ENCODE measurements at places on chromosomes 1 and 21.

GRCh38 chr1:8663090-8663802 lies 154.2 kb downstream of the RERE start:
- DNase-seq = no peak

DNA sequence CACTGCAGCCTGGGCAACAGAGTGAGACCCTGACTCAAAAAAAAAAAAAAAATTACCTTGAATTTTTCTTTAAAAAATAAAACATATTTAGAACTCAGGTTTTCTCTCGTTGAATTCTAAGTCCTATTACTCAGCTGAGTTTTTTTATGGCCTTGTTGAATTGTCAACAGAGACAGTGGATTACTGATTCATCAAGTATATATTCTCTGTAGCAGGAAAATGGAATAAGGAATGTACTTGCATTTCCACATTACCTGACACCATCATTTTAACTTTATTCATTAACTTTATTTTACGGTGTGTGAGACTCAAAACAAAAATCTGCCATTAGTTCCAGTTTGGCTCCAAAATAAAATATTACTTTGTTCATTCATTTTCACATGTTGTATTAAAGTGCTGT lies 53.8 kb upstream of the APP start:
- no peak for DNase-seq

- DNase-seq = no peak
Observed at GRCh38 chr1:109650609-109651008, 5.3 kb upstream of the GSTM4 start.

DNA sequence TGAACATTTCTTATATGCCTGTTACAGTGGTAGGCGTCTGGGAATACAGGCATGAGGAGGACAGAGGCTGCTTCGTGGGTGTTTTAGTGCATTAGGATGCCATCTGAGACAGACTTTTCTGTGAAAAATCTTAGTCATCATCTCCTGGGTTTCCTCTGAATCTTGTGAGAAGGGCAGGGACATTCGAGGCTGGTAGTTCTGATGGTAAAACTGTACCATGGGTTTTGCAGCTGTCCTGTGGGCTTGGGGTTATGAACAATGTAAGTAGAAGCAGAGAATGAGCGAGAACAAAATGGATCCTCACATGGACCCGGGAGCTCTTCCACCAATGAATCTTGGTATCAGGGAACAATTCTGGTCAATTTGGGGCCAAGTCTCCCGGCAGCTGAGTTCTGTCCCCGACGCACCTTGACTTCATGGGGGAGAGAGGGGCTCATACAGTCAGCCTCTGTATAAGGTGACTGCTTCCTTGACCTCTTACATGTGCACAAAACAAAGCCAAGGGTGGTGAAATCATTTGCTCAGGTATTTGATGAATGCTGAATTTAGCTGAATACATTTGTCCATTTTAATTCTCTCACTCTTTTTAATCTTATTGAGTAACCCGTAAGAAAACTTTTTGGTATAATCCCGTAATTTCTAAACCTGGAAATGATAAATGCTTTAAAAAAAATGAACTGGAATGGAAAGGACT lies 63.6 kb upstream of the ERRFI1 start:
- peak; percentile 40 for DNase-seq

- no peak for DNase-seq
Observed at GRCh38 chr1:189027512-189027911, 1450.2 kb downstream of the BRINP3 start.

DNA sequence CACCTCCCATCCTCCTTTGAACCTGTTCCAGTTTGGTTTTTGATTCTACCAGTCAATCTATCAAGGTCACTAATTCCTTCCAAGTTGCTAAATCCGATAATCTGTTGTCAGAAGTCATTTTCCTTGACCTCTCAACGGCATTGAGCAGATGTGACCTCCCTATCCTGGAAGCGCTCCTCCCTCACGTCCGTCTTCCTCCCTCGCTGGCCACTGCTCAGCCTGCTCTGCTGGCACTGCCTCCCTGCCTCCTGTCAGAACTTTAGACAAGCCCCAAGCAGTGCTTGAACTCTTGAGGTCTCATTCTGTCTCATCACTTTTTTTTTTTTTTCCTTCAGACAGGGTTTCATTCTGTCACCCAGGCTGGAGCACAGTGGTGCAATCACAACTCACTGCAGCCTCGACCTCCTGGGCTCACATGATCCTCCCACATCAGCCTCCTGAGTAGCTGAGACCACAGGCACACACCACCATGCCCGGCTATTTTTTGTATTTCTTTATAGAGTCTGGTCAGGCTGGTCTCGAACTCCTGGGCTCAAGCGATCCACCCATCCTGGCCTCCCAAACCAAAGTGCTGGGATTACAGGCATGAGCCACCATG lies 4.4 kb upstream of the ACOT7 start:
- DNase-seq = no peak

DNA sequence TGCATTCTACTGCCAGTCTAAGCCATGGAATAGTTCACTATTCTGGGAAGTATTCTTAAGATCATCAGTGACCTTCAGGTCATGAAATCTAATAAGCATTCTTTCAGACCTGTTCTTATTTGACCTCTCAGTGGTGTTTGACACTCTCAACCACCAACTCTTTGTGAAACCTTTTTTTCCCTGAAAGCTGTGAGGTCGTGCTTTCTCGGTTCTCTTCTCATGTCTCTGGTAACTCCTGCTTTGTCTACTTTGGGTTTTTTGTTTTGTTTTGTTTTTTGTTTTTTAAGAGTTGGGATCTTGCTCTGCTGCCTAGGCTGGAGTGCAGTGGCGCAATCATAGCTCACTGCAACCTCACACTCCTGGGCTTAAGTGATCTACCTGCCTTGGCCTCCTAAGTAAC lies 56.3 kb downstream of the POU2F1 start:
- DNase-seq = no peak

DNA sequence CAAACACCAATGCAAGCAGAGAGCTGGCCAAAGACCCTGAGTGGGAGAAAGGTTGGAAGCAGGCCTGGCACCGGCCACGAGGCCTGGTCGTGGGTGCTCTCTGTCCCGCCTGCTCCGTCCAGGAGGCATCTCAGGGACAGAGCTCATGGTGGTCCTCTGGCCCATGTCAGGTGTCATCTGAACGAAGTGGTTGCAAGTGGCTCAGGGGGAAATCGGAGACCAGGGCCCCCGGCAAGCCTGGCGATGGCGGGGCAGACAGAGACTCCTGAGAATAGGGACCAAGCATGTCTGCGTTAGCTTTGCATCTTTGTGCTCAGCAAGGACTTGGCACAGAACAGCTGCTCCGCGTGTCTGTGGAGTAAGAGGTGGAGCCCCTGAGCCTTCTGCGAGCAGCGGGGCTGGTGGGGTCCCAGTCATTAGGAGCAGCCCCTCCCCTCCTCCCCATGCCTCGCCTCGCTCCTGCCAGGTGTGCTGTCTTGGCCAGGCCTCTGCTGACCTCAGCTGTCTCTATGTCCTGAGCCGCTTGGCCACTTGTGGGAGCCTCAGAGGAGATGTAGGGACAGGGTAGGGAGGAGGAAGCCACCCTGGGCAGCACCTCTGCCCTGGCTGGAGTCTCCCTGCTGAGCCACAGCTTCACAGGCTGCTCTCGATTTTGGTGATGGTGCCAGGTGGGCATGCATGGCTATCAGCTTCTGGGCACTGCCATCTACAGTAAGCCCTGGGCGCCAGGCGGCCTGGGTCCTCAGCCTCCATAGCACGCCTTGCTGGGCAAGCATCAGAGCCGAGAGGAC lies 362.9 kb upstream of the VAMP3 start:
- no peak for DNase-seq

DNA sequence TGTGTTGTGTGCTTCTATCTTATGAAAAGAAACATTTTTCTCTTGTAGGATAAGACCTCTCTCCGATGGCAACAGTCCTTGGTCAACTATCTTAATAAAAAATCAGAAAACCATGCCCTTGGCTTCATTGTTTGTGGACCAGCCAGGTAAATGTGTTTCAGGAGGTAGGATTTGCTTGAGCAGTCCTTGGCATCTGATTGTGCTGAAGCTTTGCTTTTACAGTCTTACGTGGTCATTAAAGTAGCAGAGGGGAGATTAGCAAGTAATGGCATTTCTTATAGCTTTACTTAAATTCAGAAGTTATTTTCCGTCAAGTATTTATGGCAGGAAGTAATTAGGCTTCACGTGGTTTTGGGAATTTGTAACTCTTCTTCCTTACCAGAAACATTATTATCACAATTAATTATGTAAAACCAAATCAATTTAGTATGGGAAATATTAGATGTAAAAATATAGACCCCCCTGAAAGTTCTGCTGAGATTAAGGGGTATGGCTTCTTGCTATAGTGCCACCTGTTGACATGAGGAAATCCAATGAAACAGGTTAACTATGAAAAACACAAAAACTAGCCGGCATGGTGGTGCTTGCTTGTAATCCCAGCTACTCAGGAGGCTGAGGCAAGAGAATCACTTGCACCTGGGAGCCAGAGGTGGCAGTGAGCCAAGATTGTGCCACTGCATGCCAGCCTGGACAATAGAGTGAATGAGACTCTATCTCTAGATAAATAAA lies 49.0 kb downstream of the MAP3K21 start:
- DNase-seq = no peak

Data from suppressor macrophage (primary cell).